NCI-H345 (cell line): ENCODE measurements at places on chromosomes 2 and 18.
A peak's percentile ranks its signal among the peaks of the same experiment; 100 is the strongest.

GRCh38 chr2:72148837-72149555, 1.3 kb upstream of the CYP26B1 start:
- DNase-seq = peak; percentile 55

DNA sequence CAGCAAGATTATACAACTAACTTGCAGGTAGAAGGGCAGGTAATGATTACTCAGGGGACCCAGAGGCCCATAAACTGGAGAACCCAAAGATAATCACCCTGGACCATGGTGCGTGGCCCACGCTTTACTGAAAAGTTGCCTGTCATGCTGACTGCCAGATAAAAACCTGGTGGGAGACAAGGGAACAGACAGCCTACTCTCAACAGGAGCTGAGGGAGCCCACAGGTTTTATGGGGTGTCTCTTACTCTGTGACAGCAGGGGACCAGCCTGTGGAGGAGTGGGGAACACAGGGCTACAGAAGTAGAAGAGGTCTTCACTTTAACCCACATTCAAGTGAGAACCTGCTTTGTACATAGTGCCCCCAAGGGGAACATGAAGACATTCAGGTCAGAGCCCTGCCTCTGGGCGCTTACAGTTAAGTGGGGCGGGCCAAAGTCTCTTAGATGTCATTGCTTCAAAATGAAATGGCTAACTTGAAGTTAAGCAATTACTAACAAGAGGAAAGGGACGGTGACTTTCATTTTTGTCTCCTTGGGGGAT, 60.4 kb downstream of the DHRS9 start:
- no peak for DNase-seq

DNA sequence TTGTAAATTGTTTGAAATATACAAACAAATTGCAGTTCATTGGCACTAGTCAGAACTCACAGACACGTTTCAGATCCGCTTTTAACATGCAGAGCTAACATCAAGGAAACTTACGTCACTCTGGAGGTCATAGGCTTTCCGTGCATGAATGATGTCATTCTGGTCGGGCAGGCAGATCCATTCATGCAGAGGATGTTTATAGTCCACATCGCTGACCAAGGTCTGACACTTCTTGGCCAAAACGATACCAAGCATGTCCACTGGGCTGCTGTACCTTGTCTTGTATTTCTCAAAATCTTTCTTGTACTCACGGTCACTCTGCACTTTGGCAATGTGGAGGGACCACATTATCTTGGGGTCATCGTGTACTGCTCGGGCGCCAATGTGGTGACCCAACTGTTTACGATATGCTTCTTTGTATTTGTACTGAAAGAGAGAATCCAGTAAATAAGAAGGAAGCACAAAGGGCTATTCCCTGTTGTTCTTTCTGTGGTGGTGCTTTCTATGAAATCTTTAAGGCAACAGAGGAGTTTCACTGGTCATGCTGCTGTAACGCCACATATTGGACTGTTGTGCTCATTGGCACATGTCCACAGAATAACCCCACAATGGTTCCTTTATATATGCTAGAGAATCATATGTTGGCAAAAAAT, 114.8 kb downstream of the NEB start:
- DNase-seq = no peak

- DNase-seq = no peak
Measured at GRCh38 chr2:120423167-120423943, 77.4 kb downstream of the INHBB start.

DNA sequence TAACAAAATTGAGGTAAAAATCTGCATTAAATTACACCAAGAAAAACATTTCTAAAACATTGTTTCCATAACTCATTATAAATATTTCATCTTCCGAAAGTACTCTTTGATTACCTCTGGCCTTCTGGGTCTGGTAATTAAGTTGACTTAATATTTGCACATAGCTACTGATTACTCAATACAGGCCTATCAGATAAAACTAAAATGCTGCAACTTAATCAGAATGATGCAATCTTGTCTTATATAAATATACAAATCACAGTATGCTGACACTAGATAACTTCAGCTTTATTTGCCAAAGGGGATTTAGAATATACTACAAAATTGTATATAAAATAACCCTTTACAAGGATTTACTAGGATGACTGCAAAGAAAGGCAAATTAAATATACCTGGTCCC, 49.3 kb downstream of the SLC35F5 start:
- DNase-seq = no peak

GRCh38 chr2:163778045-163778781, 42.4 kb upstream of the FIGN start:
- DNase-seq = no peak
